Thyroid gland (tissue), 4 donors: ENCODE measurements at places on chromosomes 12 and 14.

DNA sequence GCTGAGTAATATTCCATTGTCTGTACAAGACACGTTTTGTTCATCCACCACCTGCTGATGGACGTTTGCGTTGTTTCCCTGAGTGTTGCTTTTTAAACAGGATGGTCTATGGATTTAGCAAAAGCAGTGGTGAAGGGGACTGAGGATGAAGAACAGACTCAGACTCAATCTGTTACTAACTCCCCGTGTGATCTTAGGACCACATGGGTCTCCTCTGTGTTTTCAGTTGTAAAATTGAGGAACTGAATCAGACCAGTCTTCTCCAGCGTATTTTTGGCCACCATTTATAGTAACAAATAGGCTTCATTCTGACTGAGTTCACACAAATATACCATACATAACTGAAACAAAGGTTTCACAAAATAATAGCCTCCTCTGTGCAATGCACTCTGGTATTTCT, 85.6 kb downstream of the FOXN3 start:
- DNase-seq, result no peak

DNA sequence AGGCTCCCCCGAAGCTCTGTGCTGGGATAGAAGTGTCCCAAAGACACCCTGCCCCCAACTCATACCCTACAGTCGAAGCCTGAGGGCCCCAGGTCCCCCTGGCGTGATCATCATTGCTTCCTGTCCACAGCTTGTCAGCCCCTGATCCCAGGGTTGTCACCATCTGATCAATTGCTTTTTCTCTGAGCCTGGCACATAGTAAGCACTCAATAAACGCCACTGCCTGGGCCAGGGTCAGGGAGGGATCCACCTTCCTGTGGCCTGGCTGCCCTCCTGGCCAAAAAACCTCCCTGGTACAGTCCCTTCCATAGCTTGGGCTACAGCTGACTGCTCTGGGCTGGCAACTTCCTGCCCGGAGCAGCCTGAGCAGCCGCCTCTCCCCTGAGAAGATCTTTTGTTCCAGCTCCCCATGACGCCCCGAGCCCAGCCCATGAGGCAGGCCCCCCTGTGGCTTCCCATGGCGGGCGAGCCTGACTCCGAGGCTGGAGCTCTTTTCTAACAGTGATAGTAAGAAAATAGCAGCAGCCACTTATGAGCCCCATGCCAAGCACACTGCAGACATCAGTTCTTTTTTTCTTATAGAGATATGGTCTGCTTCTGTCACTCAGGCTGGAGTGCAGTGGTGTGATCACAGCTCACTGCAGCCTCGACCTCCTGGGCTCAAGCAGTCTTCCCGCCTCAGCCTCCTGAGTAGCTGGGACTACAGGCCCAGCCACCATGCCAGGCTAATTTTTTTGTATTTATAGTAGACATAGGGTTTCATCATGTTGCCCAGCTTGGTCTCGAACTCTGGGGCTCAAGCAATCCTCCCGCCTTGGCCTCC, 6.5 kb downstream of the SH2B3 start:
- peak; percentile 64 for DNase-seq

DNA sequence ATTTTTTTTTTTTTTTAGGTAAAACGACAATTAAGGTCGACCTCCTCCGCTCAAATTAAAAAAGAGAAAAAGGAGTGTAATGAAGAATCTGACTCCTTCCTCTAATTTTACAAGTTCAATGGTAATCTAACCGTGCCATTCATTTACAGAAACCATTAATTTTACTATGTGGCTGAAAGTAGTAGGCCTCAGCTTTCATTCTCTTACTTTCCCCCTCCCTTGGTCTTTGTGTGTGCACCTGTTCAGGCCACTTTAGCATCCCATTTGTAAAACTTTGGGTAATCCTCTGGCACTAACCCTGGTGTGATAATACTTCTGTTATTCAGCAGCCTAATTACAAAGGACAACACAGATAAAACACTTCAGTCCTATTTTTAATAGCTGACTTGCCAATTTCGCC, 128.1 kb downstream of the ASCL1 start:
- DNase-seq, result no peak

- DNase-seq, result no peak
Observed at GRCh38 chr12:107761502-107761904, 566 bp upstream of the PRDM4 start.

GRCh38 chr12:12839003-12839395, 25.9 kb downstream of the DDX47 start:
- no peak for DNase-seq

DNA sequence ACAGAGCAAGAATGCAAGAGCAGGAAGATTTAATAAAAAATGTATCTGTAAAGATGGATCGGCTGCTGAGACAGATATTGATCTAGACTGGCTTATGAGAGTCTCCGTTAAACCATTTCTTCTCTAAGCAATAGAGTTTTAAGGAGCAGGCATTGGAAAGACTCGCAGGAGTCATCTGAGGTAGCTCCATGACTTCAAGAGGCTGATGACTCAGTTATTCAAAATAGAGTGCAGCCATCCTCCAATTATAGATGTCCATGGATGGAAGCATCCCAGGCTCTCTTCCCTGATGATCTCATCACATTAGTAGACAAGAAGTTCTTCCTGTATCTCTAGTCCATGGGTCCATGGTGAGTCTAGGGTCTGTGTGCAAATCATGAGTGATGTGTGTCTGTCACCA, 638.3 kb upstream of the TMEM132C start:
- no peak for DNase-seq

DNA sequence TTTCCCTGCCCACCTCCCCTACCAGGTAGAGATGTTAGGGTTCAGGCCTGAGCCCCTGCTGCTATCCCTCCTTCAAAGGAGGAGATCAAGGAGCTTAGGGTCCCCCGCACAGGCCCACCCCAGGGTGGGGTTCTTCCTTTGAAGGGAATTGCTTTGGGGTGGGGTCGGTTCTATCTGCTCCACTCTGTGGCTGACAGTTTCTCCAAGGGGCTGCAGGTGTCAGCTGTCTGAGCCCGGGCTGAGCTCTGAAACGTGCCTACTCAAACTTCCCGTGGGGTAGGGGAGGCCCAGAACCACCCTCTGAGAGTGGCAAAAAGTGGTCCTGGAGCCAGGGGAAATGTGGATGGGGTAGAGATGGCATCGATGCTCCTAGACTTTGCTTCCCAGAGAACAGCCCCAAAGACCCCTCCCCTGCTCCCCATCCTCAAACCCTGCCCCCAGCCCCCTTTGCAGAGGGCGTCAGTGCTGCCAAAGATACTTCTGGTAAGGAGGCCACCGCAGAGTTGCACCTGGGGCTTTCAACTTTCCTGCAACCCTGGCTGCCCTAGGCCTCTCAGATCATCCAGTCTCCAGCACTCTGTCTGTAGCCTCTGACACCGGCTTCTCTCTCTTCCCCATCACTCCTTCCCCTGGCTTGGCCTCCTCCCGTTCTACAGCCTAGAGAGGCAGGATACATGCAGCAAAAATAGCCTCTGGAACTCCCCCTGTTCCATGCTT, 6.3 kb upstream of the CD4 start:
- no peak for DNase-seq

DNA sequence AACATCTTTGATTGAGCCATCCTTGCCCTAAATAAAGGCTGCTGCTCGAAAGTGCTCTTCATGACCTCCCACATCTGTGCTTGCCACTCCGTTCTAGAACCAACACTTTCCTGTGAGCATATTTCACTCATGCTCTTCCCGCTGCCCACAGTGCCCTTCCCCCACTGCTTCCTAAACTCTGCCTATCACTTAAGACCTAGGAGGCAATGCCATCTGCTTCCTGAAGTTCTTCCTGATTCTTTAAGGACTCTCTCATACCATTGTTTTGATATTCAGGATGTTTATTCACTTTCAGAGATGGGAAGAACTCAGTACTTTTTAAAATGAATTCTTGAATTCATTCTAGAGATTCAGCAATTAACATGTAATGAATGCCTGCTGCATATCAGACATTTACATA, 49.9 kb downstream of the ZFYVE21 start:
- no peak for DNase-seq

DNA sequence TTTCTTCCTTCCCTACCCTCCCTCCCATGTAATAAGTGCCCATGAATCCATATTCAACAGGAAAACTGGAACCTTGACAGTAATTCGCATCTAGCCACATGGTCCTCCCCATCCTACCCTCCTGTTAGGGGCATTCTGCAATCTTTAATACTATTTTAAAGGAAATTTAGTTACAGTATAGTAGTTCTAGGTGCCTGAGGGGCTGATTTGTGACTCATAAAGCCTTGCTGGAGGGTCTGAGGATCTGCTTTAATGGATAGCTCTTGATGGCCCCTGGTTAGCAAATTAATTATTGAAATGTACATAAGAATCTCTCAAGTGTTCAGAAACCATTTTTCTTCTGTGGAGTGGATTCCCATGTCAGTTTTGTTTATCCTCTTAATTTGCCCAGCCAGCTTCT, 54.1 kb downstream of the ESRRB start:
- DNase-seq, result no peak

- peak; percentile 46 for DNase-seq
Observed at GRCh38 chr12:71662849-71663560, 643 bp downstream of the ZFC3H1 start.

- no peak for DNase-seq
Observed at GRCh38 chr14:87696485-87696884, 296.5 kb downstream of the GALC start.

DNA sequence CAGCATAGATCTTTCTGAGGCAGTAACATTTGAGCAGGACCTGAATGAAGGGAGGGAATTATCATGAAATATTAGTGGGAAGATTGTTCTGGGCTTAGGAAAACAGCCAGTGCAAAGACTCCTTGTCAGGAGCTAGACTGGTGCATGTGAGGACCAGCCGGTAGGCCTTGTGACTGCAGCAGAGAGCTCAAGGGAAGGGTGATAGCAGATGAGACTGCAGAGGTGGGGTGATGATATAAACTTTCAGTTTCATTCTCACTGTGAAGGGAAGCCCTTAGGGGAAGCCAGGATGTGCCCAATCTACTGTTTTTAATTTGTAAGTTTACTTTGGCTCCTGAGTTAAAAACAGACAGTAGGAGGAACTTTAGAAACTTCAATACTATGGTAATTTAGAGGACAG, 12.4 kb downstream of the IL22 start:
- no peak for DNase-seq

DNA sequence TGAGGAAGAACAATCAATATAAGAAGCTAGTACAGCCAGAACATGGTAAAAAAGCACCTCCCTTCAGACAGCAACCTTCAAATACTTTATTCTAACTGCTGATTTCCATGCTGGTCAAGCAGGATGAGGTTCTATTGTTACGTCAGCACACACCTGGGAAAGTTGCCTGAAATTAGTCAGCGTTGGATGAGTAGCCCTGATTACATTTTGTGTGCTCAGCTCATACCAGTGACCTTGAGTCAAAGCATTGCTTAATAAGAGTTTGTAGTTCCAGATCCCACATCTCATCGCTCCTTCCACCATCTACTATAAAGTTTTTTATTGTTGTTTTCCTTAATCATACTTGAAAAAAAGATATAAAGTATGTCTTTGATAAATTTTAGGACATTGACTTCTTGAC, 361.5 kb downstream of the EGLN3 start:
- peak; percentile 28 for DNase-seq

DNA sequence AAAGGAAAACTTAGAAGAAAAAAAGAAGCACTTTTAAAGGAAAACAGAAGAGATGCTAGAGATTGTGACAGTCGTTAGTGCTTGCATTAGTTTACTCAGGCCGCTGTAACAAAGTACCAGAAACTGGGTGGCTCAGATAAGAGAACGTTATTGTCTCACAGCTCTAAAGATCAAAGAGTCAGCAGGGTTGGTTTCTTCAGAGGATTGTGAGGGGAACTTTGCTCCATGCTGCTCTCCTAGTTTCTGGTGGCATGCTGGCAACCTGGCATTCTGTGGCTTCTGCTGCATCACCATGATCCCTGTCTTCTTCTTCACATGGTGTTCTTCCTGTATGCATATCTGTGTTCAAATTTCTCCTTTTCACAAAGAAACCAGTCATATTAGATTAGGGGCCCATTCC, 119.4 kb upstream of the PLEKHA5 start:
- DNase-seq, result no peak

- no peak for DNase-seq
Observed at GRCh38 chr14:70168406-70168805, 20.3 kb downstream of the SLC8A3 start.

- DNase-seq, result no peak
Observed at GRCh38 chr12:59578254-59578653, 17.6 kb upstream of the SLC16A7 start.

DNA sequence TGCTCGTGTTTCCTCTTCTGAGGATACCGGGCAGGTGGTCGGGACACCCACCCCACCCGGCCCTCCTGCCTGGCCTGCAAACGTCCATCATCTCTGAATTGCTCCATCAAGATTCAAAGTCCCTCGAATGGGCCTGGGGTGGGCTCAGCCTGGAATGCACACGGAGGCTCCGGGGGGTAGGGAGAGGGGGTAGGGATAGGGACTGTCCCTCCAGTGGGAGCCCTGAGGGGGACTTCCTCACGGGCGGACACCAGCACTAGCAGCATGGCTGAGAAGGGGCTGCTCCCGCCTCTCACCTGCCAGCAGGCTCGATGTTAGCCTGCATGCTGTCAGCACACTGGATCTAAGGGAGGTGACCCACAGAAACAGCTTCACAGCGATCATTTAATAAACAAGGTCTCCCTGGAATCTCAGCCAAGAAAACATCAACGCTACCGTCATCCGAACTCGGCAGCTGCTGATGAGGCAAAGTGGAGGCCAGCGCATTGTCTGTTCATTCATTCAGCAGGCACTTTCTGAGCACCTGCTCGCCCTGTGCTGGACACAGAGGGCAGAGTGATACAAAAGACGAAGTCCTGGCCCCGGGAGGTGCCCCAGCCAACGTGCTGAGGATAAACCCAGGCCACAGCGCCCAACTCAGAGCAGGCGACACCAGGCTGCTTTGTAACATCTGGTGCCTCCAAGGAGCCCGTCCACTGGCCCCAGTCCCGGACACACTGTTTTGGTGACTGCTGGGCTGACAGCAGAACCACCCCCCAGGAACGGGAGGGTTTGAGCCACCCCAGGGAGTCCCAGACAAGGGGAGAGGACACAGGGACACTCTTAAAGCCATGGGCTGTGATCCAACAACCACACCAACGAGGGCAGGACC, 6.3 kb downstream of the TMEM179 start:
- no peak for DNase-seq

GRCh38 chr14:105411017-105411941, 8.3 kb upstream of the MTA1 start:
- peak; percentile 53 for DNase-seq

GRCh38 chr12:96084624-96085023, 49.2 kb upstream of the LTA4H start:
- no peak for DNase-seq

DNA sequence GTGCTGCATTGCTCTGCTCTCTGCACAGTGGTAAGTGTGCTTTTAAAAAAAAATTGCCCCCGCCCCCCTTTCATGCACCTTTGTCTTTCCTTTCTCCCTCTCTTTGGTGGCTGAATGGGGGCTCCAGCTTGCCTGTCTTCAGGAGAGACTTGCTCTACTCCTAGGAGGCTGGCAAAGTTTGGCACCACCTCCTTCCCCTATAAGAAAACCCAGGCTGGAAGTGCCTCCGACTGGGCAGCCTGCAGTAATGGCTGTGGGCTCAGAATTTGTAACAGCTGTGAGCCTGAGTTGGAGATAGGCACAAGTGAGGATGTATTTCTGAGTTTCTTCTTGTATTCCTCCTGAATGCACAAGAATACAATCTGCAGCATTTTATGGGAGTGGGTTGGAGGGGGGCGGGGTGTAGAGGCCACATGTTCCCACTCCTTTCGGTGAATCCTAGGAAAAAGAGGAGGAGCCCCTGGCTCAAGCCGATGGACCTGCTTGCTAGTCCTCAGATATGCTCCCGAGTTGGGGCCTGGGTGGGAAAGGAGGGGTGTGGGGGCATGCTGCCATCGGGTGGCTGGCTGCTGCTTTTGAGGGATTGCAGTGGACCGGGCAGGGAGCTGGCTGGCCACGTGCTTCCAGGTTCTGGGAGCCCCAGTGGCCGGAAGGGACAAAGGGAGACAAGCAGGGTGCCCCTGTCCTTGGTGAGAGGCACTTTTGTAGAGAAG, 124.3 kb downstream of the TSPAN9 start:
- no peak for DNase-seq
